ENCODE measurements at places on chromosomes 3 and 15.

DNA sequence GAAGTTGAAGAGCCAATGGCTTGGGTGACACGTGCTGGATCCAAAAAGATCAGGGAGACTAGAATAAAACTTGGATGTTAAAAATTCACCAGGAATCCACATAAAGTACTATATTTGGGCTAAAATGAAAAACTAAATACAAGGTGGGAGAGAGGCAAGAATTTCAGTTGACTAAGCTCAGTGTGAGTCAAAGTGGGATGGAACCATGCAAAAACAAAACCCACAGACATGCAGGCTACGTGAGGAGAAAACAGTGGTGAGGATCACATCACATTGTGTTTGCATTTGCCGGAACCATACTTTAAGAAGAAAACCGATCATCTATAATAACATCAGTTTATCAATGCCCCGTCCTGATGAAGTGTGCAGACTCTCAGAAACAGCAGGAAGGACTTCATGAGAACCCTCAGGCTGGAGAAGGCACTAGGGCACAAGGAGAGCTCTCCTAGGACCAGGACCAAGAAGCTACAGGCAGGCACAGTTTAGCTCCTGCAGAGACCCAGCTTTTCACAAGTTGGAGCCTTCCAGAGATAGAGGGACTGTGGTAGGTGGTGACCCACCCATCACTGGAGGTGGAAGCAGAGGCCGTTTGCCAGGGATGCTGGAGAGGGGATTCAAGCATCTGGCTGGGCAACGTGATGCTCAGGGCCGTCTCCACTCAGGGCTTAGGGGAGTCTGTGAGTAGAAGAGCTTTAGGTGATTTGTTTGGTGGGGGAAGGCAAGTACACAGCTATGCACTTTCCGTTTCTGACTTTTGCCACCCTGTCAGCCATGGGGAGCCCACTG, 29.0 kb upstream of the NR2E3 start:
- DNase-seq, result no peak

DNA sequence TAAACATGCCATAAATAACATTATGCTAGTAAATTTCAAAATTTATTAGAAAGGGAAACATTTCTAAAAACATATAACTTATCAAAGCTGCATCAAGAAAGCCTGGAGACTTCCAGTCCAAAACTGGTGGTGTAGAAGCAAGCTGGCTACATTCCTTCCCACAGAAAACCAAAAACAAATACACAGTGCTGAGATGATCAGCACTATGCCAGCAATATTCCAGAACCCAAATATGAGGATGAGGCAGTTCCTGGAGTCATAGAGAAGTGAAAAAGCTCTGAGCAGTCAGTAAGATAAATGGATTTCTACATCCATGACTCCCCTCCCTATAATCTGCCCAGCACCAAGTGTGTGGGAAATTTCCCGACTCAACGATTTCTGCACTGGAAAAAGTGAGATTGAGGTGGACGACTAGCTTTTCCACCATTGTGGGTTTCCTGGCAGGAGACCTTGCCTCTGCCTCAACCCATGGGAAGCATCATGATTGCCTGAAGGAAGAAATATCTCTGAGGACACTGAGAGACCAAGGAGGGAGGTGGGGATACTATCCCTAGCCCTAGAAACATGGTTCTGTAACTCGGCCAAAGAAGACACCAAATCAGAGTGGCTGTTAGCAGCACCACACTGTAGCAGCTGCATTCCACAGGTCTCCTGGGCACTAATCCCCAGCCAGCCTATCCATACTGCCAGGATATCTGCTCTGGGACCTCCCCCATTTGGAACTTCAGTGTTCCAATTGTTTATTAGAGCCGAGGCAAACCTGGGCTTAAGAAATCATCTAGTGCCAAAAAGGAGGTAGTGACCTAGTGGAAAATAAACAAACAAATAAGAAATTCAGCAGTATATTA, 11.8 kb upstream of the CLN6 start:
- no peak for DNase-seq

DNA sequence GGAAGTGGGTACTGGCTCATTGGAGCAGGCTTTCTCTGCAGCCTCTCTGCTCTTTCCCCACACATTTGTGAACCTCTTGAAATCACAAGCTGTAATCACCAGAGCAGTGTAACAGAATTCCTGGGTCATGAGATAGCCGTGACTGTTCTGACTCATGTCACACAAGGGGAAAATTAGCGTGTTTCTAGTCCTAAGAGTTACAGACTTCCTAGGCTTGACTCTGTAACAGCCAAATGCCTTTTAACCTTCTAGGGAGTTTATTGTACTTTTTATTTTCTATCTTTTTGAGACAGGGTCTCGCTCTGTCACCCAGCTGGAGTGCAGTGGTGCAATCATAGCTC, 54.7 kb upstream of the TRAK1 start:
- DNase-seq, result no peak

GRCh38 chr3:127794402-127794801, 27.9 kb downstream of the MGLL start:
- no peak for DNase-seq

- no peak for DNase-seq
Observed at GRCh38 chr15:79209690-79210089, 72.8 kb upstream of the ANKRD34C start.

GRCh38 chr3:34189133-34189532, 390.7 kb downstream of the PDCD6IP start:
- DNase-seq, result no peak

GRCh38 chr3:26592451-26592850, 30.1 kb upstream of the LRRC3B start:
- DNase-seq, result no peak

DNA sequence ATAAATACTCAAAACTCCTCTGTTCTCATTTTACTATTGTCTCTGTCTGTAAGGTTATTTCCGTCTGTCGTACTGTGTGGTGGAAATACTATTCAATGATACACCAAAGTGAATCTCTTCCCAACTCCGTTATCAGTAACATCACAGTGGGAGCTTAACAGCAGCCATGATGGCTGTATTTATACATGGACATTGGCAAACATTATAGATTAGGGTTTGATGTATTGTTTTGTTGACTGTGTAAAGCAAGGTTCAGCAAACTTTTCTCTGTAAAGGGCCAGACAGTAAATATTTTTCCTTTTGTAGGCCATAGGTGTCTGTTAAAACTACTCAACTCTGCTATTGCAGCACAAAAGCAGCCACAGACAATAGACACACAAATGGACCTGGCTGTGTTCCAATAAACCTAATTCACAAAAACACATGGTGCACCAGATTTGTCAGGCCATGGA, 23.2 kb downstream of the LIPC start:
- no peak for DNase-seq

DNA sequence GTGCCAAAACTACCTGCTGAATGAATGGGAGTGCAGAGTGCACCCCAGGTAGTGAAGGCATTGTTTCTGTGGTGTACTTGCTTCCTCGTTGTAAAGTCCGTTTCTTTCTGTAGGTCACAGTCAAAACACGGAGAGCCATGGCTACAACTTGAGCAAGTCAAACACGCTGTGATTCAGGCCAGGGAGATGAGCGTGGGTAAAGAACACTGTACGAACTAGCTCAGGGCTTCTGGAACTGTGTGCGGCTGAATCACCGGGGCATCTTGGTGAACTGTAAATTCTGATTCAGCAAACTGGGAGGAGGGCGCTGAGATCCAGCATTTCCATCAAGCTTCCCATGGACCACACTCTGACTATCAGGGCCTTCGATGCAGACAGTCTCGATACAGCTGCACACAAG, 5.0 kb upstream of the TNK2 start:
- no peak for DNase-seq

GRCh38 chr15:96334705-96335410, 4.4 kb downstream of the NR2F2 start:
- no peak for DNase-seq

DNA sequence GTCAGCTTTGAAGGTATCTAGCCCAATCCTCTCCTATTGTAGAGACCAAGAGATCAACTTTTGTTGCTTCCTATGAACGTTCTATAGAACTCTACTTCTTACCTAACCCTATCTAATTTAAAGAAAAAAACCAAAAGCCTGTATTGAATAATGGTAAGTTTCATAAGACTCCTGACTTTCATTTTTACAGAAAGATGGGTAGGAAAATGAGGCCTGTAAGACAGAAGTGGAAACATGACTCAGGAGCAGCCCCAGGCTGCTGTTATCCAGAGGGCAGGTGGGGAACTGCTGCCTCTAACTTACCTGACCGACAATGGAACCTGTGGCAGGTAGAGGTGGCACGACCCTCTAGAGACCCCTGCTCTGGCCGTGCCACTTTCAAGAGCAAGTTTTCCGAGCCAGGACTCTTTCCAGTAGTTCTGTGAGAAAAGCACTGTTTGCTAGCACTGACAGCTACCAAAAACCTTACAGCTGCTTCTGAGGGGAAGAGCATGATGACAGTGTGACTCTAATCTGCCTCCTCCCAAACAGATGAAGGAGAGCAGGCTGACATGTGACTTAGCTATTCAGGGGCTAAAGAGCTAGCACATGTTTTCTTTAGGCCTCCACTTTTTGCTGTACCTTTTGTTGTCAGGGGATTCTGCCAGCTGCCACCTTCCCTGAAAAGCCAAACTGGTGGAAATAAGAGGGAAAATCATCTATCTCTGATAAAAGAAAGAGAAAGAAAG, 17.5 kb downstream of the POPDC2 start:
- no peak for DNase-seq

DNA sequence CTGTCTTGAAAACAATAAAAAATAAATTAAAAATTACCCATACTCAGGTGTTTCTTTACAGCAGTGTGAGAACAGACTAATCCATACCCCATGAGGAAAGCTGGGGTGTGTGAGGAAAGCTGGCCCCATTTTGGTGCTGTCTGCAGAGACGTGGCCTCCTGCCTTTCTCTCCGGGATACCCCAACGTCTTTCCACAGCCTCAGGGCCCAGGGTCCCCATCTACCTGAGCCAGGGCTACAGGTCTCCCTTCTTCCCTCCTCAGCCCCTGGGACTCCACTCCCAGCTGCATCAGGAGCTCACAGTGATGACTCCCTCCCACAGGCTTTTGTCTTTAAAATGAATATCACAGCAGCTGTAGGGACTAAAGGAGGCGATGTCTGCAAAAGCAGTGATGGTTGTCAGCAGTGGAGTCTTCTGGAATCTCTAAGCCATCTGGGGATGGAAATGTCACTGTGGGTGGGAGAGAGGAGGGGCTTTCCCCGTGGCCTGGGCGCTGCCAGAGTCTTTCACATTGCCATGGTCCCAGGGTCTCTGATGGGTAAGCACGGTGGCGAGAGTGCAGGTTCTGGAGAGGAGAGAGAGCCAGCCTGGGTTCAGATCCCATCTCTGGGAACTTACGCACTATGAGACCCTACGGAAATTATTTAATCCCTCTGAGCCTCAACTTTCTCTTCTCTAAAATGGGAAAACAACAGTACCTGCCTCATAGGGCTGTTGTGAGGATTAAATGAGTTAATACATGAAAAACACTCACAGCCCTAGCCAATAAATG, 259.3 kb downstream of the PLCL2 start:
- no peak for DNase-seq

- no peak for DNase-seq
Observed at GRCh38 chr3:11476735-11477144, 167.0 kb downstream of the VGLL4 start.

- DNase-seq, result no peak
Observed at GRCh38 chr3:58419780-58420507, 13.7 kb downstream of the PDHB start.

GRCh38 chr15:89093509-89093908, 5.3 kb downstream of the ABHD2 start:
- DNase-seq, result no peak

DNA sequence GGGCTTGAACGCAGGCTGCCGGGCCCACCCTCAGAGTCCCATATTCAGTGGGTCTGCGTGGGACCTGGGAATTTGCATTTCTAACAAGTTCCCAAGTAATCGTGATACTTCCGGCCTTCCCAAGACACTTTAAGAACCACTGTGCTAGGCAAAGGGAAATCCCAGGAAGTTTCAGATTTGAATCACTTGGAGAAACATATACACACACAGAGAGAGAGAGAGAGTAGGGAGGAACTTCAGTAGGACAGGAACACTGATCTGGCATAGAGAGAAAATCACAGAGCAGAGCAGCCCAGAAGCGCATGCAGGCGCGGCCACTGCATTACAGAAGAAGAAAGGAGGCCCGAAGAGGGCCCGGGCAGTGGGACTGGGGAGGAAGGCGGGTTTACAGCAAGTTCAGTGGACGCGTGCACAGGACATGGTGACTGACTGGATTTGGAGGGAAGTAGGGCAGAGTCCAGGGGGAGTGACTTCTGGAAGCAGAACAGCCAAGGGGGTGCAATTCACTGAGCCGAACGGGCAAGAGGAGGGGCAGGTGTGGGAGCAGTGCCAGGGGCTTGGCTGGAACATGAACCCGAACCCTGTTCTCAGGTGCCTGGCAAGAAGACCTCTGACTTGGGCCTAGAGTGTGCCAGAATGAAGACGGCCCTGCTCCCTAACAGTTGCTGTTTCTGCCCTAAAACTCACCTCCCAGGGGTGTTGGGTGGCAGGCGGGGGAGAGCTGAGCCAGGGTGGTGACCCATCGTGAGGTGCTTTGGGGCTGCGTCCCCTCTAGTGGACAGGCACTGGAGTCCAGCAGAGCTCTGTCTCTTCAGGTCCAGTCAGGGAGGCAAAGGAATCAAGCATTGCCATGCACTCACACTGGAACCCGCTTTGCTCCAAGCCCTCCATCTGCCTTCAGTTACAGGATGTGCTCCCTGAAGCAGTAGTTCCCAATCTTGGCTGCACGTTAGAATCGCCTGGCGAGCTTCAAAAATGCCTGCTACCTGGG, 101.3 kb upstream of the HES1 start:
- no peak for DNase-seq

- DNase-seq, result no peak
Observed at GRCh38 chr3:102449341-102449740, 14.5 kb downstream of the ZPLD1 start.

- DNase-seq, result no peak
Observed at GRCh38 chr15:25812073-25812472, 51.1 kb downstream of the ATP10A start.

- DNase-seq, result no peak
Observed at GRCh38 chr3:56921573-56922453, 120.1 kb upstream of the ARHGEF3 start.

GRCh38 chr3:140911822-140912221, 29.8 kb upstream of the SLC25A36 start:
- DNase-seq, result no peak

Measured in hippocampal formation (tissue), 2 donors.